ENCODE measurements at places on chromosomes 5 and 9. TPM values are rescaled to one million over a fixed set of nuclear protein-coding genes. Genes with fewer than 3 reads are reported as not detected.

Gene GFI1B
- total RNA-seq, result 1.0 TPM

Gene CREBRF
- total RNA-seq, result 12.0 TPM

Gene TAF9
- 26.1 TPM for total RNA-seq

Gene MLANA
- not detected for total RNA-seq

Gene UNC5A
- not detected for total RNA-seq
